Caki2 (cell line): ENCODE measurements at places on chromosomes 16 and 17.

DNA sequence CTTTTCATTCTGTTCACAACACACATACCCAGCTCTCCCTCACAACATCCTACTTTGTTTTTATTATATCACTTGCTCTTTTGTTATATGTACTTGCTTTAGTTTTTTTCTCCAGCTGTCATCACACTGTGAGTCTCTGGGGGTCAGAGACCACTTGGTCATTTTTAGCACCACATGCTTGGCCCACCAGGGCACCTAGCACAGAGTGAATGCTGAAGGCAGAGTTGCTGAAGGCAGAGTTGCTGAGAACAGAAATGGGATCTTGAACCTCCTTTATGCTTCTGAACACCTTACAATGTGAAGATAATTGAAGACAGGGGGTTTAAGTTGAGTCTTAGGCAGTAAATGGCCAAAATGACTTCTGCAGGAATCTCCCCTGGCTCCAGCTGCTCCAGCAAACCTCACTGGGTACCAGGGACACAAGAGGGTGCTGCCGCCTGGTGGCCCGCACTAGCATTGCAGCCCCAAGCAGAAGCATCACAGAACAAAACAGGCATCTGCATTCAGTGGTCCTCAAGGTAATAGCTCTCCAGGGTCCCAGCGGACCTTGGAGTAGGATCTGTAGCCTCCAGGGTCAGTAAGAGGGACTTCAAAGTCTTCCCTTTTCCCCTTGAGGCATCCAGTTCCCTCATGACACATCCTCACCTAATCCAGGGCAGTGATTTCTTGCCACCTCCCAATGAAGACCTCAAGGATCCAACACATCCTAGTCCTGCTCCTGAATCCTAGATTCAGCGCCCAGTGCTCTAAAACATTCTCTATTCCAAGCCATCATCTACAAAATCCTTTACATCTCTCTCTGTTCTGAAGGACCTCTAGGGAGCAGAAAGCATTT lies 1972.6 kb downstream of the TP53TG3F start:
- peak; percentile 21 for DNase-seq

GRCh38 chr16:73891129-73891542 lies 405.5 kb upstream of the PSMD7 start:
- no peak for DNase-seq

DNA sequence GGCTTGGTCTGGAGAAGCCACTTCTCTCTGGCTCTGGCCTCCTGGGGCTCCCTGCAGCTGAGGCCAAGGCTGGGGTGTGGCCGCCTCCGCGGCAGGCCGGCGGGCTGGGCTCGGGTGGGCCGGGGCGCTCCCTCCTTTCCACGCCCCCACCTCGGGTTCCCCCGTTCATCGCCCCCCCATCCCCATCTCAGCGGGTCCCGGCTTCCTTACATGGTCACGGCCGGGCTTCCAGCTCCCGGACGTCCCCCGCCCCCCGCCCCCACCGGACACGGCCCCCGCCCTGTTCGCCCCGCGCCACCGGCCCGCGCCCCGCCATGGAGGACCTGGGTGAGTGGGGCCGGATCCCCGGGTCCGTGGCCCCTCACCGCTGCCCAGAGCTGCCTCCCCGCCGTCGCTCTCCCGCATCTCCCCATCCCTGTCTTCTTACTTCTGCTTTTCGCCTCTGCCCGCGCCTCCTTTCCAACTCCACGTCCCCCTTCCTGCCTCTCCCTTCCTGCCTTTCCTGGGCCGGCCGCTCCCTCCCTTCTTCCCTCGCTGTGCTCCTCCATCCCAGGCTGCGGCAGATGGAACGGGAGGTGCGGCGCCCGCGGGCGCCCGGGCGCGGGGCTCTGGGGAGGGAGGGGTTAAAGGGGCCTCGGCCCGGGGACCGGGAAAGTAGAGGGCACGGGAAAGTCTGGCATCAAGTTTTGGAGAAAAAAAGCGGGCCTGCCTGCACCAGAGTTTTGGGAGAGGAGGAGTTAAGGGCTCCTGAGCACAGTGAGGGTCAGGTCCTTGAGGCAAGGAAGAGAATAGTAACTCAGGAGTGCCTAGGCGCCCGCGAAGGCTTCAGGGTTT lies at the start of gene TGFB1I1:
Gene TGFB1I1, plus strand, starts transcription at position 278 of the 834 bp plus-strand sequence. Its CDS starts 37 bp downstream, at position 315.
- DNase-seq, result peak; percentile 49

GRCh38 chr17:72128039-72128438 lies 7.2 kb downstream of the SOX9 start:
- DNase-seq, result no peak

DNA sequence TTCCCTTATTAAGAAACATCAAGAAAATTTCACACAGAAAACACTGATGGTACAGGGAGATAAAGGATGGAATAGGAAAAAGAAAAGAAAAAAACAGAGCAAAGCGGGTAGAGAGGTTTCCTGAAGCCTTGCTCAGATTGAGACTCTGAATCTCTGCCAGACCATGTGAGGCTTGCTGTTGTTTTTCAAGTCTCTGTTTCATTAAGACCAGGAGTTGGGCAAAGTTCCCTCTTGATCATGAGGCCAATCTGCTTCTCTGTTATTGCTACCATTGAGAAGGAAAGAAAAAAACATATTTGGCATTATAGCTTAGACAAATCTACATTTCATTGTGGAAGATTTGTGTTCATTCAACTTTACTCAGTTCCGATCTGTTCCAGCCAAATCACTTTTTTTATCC lies 201.6 kb upstream of the SOX9 start:
- no peak for DNase-seq
